GM18507 (cell line): ENCODE measurements at places on chromosomes 3 and 15.

- no peak for DNase-seq
Observed at GRCh38 chr15:38745126-38745525, 180.5 kb upstream of the RASGRP1 start.

GRCh38 chr3:102529452-102529851, 94.6 kb downstream of the ZPLD1 start:
- no peak for DNase-seq

DNA sequence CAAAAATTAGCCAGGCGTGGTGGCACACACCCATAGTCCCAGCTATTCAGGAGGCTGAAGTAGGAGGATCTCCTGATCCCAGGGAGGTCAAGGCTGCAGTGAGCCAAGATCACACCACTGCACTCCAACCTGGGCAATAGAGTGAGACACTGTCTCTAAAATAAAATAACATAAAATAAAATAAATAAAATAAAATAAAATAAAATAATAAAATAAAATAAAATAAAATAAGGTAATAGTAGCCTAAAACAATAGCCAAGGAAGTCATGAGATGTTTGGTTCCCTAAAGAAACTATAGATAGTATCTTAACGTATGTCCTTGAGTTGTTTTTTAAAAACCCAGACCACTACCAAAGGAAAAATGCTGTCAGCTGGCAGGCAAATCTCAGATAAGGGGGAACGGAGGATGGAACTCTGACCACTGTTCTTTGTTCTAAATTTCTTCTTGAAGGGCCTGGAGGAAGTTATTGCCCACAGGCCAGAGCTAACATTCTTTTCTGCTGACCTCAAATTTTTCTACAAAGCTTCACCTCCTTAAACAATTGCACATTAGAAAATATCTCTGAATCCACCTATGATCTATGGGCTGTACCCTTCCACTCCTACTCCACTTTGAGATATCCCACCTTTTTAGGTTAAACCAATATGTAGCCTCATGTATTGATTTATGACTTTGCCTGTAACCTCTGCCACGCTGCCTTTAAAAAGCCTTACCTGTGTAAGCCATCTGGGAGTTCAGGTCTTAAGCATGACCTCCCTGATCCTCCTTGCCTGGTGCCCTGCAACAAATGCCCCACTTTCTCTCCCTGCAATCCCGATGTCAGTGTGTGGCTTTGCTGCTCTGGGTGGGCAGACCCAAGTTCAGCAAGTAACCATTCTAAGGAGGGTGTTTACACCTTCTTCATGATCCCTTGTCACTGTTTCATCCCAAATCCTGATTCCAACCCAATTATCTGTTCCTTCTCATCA, 126.2 kb upstream of the BHLHE40 start:
- no peak for DNase-seq

DNA sequence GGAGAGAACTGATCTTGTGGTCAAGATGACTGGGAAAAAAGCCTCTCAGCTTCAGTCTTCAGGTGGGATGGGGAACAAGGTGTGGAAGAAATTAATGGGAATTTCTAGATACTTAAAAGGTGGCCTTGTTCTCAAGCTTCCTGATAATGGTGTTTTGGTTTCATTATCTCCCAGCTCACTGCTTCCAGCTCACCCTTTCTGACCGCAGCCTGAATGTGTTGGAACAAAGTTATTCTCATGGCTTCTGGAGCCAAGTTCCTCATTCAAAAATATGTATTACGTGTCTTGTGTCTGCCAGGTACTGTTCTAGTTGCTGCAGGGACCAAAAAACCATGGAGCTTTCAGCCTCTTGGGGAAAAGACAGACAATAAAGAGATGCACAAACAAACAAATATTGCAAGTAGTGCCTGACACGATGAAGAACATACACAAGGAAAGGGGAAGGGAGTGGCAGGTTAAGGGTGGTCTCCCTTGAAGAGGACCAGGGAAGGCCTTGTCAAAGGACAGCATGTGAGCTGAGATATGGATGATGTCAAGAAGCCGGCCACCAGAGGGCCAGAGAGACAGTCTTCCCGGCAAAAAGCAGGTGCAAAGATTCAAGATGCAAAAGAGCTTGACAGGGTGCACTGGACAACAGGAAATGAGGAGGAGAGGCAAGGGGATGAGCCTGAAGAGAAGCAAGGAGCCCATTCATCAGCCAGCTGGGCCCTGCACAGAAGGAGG, 35.5 kb downstream of the ARRDC4 start:
- no peak for DNase-seq

DNA sequence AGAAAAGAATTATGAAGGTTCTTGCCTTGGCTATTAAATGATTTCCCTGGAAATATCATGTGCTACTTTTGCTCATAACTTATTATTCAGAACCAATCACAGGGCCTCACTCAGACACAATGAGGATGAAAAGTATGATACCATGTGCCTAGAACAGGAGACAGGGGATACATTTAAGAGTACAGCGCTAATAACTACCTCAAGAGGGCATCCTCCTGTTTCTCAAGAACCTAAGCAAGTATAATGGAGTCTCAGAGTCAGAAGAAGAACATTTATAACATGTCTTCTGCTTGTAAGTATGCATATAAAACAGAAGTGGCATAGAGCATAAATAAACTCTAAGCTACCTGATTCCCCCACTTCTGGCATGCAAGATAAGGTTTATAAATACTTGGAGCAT, 125.4 kb upstream of the MME start:
- no peak for DNase-seq

DNA sequence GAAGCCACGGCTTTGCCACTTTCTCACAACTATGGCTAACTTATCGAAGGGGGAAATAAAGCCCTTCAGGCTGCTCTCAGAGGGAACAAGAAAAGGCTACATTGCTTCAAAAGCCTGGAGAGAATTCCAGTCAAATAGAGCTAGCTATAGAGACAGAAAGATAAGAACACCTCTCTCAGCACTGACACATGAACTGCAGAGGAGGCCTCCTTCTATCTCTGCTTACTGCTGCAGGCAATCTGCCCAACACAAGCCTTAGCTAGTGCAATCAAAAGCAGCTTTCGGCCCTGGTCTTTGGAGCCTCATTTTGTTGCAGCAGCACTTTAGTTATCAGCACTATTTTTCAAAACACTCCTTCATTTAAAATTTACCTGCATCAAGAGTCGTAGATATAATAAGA, 118.4 kb upstream of the ROBO1 start:
- no peak for DNase-seq

DNA sequence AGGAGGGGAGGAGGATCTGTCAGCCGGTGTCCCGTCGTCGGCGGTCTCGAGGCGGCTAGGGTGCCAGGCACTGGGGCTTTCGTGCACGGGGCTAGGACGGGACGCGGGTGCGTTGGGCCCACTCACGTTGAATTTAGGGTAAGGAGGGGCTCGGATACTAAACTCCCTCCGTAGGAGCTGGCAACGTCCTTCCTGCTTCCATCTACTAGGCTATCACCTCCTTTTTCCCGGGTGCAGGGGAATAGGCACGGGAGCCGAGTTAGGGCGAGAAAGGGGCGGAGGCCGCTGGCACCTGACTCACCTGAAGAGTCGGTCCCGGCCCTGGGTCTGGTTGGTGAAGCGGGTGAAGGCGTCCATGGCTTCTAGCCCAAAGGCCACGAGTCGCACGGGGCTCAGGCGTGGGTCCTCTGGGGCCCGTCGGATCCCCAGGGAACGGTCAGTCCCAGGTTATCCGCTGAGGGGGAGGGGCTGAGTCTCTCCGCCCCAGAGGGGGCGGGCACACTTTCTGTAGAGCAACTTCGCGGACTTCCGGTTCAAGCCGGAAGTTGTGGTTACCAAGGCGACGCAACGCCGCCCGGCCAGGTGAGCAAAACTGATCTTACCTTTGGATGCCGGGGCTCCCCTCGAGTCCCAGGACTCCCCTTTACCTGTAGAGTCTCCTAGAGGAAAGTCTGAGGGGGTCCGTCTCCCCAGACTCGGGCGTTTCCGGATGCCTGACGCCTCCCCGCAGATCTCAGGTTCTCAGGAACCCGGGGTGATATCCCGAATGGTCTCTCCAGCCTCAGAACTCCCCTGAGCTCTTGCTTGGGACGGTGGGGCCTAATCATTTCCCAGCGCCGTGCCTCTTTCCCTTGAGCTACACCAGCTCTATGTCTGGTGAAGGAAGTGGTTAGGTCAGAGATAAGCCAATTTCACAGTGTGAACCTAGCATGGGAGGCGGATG, at the start of the genes PEX11A and WDR93:
Gene PEX11A (minus strand): TSS at position 479 of the 943 bp plus-strand sequence. CDS start 122 bp downstream, at position 357.
Gene WDR93 (plus strand): TSS at position 536 of the 943 bp plus-strand sequence. CDS start 10,936 bp downstream, outside the sequence.
- peak; percentile 82 for DNase-seq

DNA sequence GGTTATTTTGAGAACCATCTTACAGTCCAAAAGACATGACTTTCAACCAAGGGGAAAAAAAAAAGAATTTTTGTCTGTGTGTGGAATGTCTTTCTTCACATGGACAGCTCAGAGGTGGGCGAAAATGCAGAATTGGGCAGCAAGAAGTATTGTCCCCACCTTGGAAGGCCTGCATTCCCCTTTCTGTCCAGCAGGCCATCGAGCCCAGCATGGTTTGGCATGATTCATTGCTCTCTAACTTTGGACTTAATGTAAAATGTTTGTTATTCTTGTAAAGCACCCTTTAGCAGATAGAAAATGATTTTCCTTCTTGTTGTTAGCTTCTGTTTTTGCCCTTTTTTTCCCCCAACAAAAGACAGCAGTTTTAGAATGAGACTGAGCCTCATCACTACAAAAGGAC, 12.4 kb downstream of the MYO1E start:
- DNase-seq: no peak

- no peak for DNase-seq
Observed at GRCh38 chr15:54803134-54803808, 393.5 kb downstream of the RSL24D1 start.

DNA sequence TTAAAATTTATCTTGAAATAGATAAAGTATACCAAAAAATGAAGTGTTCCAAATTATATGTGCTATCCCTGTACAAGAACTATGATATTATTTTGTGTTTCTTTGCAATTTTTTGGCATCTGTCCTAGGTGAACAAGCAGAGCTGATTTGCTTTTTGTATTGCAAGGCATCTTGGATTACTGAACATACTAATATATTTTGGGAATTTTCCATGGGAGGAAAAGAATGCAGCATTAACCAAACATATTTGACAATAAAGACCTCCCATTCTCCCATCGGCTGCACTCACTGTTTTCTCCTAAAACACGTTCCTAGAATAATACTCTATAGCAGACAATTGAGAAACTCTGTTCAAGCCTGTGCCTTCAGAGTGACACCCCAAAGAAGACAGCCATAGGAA, 265.1 kb upstream of the ALCAM start:
- no peak for DNase-seq

GRCh38 chr3:104825116-104825515, 541.6 kb upstream of the ALCAM start:
- DNase-seq: no peak

DNA sequence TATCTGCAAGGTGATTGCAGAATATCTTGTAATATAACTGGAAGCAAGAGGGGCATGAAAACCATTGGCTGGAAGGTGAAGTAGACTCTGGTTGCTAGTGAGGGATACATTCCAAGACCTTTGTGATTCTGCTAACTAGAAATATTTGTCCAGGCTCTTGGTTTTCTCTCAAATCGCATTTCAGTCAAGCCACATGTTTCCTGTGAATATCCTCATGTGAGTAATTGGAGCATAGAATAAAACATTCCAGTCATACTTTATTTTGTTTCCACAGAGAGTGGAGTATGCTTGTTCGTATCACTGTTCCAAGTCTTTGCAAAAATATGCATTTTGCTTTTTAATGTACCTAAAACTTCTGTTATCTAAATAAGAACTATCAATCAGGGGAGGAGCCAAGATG, 850.0 kb downstream of the EPHA3 start:
- no peak for DNase-seq

- no peak for DNase-seq
Observed at GRCh38 chr3:81443457-81443782, 318.0 kb downstream of the GBE1 start.

GRCh38 chr3:86451749-86452148, 539.2 kb downstream of the VGLL3 start:
- DNase-seq: no peak

GRCh38 chr3:37256447-37256846, 82.1 kb upstream of the LRRFIP2 start:
- no peak for DNase-seq

- DNase-seq: no peak
Observed at GRCh38 chr3:147702509-147702908, 293.3 kb downstream of the ZIC1 start.

DNA sequence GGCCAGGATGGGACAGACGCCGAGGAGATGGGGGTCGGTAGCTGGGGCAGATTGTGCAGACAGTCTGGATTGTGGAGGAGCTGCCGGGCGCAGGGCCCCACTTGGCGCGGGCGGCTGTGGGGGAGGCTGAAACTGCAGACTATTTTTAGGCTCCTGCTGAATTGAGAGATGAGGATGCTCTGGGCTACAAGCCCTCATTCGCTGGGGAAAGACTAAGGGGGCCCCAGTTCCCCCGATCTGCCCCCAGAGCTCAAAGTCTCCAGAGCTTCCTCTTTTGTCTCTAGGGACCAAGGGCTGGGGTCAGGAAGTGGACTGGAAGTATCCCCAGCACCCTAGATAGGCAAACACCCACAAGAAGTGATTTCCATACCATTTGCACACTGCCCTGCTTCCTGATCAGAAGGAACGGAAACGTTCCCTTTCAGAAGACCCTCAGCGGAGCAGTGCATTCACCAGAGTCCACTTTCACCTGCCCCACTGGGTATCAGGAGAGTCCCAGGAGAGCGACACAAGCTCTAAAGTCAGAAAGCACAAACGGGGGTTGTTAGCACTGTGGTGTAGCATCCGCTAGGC, 29.7 kb downstream of the SEMA7A start:
- DNase-seq: peak; percentile 56

DNA sequence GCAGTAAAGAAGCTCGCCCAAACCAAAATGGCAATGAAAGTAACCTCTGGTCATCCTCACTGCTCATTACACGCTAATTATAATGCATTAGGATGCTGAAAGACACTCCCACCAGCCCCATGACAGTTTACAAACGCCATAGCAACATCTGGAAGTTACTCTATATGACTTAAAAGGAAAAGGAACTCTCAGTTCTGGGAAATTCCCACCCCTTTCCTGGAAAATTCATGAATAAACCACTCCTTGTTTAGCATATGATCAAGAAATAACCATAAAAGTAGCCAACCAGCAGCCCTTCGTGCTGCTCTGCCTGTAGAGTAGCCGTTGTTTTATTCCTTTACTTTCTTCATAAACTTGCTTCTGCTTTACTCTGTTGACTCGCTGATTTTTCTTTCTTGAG, 164.6 kb downstream of the SMAD6 start:
- DNase-seq: no peak
